ENCODE measurements at places on chromosomes 16 and 17.

GRCh38 chr17:15468126-15468525 lies 705 bp upstream of the CDRT4 start:
- no peak for DNase-seq

DNA sequence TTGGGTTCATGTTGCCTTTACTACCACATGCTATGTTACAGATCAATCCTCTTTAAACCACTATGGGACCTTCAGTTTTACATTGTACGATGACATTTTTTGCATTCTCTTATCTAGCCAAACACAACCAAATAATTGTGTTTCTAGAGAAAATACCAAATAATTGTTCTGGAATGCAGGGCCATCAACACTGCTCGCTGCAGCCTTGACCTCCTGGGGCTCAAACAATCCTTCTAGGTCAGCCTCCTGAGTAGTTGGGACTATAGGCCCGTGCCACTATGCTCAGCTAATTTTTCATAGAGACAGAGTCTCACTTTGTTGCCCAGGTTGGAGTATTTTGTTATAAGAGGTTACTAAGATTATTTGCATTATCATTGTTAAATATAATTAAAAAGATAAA lies 237.5 kb upstream of the PMFBP1 start:
- no peak for DNase-seq

GRCh38 chr17:32970281-32970680 lies 21.4 kb upstream of the SPACA3 start:
- DNase-seq: no peak

GRCh38 chr17:40442392-40443195 lies 656 bp upstream of the IGFBP4 start:
- DNase-seq: no peak

DNA sequence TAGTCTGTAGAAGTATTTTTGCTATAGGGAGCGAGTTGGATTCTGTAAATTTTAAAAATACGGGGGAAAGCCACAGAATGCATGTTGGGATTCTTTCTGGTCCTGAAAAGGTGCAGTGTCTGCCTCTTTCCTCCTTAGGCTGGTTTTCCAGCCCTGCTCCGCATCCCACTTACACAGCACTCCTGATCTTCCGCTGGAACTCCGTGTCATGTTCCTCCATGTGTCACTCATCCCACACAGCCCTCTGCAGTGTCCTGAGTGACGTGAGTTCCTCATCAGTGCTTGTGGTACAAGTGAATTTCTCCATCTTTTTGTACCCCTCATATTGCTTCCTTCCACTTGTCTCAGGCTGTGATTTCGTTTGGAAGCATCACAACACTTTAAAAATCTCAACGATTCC lies 34.5 kb downstream of the COX10 start:
- no peak for DNase-seq

GRCh38 chr16:57998486-57998885 lies 2.0 kb downstream of the ZNF319 start:
- DNase-seq: no peak

GRCh38 chr17:19991252-19991885 lies 13.7 kb upstream of the AKAP10 start:
- DNase-seq: no peak

DNA sequence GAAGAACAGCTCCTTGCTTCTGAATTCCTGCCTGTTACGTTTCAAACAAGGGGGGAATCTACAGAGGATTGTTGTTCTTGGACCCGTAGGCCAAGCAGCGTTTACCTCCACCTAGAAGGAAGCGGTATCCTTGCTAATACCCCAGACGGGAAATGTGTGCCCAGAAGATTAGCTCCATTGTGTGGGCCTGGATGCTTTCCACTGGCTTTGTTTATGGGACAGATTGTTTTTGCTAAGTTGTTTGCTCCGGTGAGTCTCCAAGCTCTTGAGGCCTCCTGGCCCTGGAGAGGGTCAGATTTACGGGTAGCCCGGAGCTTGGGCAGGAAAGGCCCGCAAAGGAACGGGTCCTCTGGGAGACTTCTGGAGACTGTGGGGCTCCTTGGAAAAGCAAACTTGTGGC lies 28.4 kb upstream of the MRTFB start:
- DNase-seq: no peak

DNA sequence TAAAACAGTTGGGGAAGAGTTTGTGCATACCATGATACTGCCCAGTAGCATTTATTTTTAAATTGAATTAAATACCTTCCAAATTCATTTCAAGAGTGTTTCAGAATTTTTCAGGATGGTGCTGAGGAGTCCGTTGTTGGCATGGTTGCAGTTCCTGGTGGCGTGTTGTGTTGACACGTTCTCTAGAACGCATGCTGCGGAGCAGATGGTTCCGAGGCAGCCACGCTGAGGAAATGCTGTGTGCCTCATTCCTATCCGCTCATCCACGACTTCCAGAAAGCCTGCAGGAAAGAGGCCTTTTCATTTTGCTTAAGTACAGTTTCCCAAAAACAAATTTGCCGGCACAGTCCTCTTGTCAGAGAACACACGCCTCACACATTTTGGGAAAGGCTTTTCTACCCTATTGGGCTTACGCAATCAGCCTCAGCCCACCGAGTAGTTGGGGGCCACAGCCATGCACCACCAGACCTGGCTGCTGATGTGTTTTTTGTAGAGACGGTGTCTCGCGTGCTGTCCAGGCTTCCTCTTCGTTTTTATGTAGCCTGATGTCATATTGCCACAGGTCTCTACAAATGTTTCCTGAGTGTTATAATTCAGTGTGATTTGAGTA lies 32.1 kb upstream of the IL17C start:
- no peak for DNase-seq

GRCh38 chr17:8630227-8630801 lies at the start of gene MYH10:
Gene MYH10 (minus strand): TSS chr17:8630725. CDS start chr17:8623246, 7,479 bp downstream.
- no peak for DNase-seq

GRCh38 chr17:74296548-74296936 lies 22.5 kb downstream of the DNAI2 start:
- peak; percentile 86 for DNase-seq

DNA sequence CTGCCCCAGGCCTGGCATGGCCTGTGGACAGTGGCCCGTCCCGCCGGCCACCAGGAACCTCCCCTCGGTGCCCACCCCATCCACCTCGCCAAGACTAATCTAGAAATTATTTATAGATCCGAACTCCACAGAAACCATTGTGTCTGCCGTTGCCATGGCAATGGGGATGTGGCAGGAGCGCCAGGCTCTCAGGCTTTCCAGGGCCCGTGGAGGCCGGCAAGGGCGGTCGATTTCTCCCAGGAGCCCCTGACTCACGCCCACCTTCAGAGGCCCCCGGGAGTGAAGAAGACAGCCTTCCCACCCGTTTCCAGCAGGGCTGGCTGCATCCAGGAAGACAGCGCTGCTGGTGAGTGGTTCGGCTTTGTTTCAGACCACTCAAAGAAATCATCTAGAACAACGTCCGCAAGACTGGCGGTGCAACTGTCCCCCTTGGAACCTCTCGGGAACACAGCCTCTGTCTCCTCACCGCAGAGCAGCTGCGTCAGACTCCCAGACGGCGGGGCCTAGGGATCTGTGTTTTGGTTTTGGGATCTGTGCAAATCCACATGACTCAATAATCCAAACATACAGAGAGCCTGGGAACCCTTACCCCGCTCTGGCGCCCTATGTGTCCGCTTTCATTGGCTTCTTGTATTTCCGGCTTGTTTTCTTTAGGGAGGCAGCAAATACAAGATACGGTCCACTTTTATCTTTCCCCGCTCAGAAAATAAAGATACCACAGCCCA lies 48.5 kb upstream of the ZCCHC14 start:
- DNase-seq: no peak

GRCh38 chr16:50653633-50654519 lies 27.2 kb downstream of the SNX20 start:
- no peak for DNase-seq

GRCh38 chr17:3005696-3006095 lies 57.7 kb downstream of the OR1D5 start:
- no peak for DNase-seq

- DNase-seq: no peak
These were observed 67.8 kb downstream of the GOSR1 start for GRCh38 chr17:30545024-30545423.

GRCh38 chr17:42386777-42387657 lies 1.2 kb downstream of the STAT3 start:
- DNase-seq: no peak

DNA sequence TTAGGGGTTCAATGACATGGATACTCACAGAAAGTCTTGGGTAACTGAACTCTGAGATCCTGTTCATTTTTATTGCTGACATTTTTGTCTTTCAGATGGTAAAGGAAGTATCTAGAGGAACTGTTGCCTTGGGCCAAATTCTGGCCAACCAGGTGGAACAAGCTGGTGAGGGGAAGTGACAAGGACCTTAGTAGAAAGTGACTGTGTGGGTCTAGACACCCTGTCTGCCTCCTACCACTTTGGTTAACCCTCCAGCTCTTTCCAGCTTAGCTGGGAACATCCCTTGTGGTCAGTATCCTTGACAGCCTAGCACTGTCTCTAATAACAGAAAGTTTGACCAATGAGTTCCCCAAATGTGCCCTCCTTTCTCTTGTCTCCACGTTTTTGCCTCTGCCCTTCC lies 28.8 kb upstream of the PRKCB start:
- DNase-seq: peak; percentile 5

DNA sequence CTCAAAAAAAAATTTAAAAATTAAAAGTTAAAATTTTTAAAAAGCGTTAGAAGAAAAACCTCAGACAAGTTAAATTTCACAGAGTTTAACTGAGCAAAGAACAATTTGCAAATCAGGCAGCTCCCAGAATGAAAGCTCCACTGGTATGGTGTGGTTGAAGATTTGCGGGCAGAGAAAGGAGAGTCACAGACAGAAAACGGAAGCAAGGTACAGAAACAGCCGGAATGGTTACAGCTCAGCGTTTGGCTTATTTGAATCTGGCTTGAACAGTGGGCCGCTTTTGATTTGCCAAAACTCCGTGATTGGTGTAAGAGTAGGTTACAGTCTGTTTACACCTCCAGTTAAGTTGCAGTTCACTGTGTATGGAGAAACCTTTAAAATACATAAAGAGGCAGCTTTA lies 297.1 kb downstream of the HS3ST4 start:
- no peak for DNase-seq

DNA sequence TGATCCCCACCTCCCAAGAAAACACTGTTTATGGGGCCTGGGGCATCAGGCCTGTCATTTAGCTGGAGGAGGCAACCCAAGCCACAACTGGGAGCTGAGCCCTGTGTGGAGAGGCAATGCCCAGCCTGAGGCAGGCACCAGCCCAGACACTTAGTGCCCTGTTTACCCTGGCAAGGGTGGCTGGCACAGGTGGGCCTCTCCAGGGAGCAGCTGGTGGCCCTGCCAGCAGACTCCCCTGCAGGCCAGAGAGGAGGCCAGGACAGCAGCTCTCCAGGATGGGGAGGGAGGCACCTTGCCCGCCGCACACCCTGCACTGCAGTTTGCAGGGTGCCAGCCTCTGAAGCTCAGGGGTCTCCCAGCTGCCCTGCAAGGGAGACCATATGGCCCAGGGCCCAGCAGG lies 9.1 kb upstream of the TMEM92 start:
- DNase-seq: no peak

GRCh38 chr17:41873559-41874292 lies 8.5 kb upstream of the KLHL11 start:
- DNase-seq: no peak

DNA sequence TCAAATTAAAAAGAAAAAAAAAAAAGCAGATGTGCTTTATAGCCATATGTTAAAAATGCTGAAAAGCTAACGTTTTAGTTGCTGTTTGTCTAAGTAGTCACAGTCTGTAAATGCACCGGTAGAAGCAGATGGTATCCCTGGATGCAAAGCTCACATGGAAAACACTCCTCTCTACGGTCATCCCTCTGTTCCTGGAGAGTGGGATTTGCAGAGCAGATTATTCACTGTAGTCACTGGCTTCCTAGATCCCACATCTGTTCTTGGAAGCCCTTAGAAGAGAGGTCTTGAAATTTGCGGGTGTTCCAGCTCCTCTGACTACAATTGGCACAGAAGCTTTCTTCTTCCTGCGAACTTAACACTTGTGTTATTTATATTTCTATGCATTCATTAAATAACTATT lies 186.6 kb downstream of the PMP22 start:
- DNase-seq: no peak

DNA sequence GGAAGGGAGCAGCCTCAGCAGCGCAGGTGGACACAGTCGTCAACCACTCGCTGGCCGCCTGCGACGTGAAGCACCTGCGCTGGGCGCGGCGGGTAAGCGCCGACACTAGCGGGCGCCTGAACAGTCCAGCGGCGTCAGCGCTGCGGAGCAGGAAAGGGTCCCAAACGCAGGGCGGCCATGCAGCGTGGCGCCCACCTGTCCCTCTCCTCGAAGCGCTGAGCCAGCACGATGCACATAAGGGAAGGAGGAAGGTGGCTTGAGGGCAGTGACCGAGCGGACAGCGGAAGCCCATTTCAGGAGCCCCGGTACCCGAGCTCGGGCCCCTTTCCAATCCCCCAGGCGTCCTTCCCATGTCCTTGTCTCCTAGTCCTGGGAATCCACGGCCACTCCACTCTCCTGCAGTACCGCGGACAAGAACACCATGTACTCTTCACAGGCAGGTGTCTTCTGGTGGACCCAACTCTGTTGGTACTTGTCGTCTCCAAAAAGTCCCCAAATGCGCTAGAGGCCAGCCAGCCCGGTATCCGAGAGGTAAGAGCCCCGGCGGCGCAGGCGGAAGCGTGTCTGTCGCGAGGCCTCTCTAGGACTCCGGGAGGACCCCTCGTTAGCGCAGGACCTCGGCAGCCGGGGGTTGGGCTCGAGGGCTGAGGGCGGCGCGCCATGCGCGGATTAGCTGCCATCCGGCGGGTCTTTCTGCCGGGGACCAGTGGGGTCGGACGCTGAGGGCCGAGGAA lies 14.4 kb downstream of the ZNF232 start:
- peak; percentile 1 for DNase-seq

DNA sequence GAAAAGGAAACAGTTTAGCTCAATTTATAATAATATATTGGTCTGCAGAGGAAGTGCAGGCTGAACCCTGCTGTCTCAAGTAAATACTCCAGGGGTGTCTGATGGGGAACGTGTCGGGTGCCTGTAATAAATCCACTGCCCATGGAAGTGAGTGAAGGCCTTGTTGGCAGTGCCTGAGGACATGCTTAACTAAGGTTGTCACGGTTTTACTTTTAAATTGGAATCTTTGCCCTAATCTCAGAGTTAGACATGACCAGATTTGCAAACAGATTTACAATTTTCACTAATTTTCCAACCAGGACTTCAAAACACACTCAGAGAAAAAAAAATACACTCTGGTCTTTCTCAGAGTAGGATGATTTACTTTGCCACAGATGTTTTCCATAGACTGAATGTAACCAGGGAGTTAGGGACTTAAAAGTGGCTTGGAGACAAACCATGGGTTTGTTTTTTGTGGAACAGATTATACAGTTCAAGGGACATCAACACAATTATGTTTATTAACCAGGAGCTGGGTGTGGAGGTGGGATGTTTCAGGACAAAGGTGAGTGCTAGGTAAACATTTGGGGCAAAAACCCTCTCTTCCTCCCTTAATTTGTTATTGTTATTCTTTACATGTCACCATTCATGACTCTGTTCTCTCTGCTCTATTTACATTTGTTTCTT lies 144.5 kb downstream of the FTO start:
- DNase-seq: no peak

DNA sequence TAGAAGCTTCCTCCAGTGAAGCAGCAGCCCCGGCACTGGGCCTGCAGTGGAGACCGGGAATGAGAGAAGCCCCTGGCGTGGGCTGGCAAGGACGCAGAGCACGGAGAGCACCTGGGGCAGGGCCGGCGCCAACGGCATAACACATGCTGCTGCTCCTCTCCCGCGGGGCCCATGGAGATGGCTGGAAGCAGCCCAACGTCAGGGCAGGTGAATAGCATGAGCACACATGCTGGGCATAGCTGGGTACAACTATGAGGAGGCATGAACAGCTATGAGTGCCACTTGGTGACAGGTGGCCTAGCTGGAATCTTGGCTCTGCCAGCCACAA lies 46.4 kb downstream of the IRF8 start:
- DNase-seq: no peak

GRCh38 chr16:66399930-66400329 lies 27.2 kb upstream of the BEAN1 start:
- no peak for DNase-seq
